ENCODE measurements at places on chromosomes 11 and 22. TPM values are rescaled to one million over a fixed set of nuclear protein-coding genes. Genes with fewer than 3 reads are reported as not detected.

The MIOX gene
- total RNA-seq: 0.39 TPM

The MCAM gene
- 17.4 TPM for total RNA-seq

The ZFTA gene
- total RNA-seq: 14.7 TPM

The GAL3ST3 gene
- not detected for total RNA-seq

- H3K36me3 ChIP-seq: no peaks in the 10 kb centered on the region
- H3K4me1 ChIP-seq: 0 out of 2 replicates have a peak, but pooled peaks cover 3% of the 10 kb centered on the region
- H3K27me3 ChIP-seq: no peaks in the 10 kb centered on the region
- DNase-seq: no peak
- no peak overlapping the region for H3K4me3 ChIP-seq
- H3K27ac ChIP-seq: no peak overlapping the region
Observed at GRCh38 chr11:67178878-67179277, 59.8 kb downstream of the KDM2A start.

DNA sequence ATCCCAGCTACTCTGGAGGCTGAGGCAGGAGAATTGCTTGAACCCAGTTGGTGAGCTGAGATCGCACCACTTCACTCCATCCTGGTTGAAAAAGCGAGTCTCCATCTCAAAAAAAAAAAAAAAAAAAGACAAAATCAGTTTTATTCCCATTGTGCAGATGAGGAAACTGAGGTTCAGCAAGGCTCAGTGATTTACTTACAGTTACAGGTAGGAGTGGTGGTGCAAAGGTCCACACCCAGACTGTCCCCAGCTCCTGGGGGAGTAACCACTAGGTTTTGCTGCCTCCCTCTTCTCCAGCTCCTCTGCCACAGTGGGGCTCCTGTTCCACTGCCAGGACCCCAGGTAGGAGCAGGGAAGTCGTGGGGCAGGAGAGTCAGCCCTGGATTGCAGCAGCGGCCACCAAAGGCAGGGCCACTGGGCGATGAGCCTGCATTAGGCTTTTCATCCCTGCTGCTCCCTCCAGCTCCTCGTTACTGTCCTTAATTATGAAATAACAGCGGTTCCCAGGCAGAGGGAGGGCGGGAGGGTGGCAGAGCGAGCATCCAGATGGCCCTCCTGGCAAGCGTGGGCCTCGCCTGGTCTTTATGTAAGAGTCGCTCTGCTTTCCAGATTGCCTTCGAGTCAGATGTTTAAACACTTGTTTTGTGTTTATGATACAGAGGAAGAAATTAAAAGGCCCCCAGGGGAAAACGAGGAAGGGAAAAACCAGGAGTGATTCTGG, 15.5 kb upstream of the RASD2 start:
- DNase-seq: no peak
- no peaks in the 10 kb centered on the region for H3K4me1 ChIP-seq

- H3K4me1 ChIP-seq: no peaks in the 10 kb centered on the region
- peaks cover 22% of the 10 kb centered on the region for H3K27me3 ChIP-seq
- no peak for DNase-seq
- no peak overlapping the region for H3K27ac ChIP-seq
- H3K36me3 ChIP-seq: no peaks in the 10 kb centered on the region
- no peak overlapping the region for H3K4me3 ChIP-seq
Observed at GRCh38 chr11:75204012-75204674, 36.4 kb upstream of the TPBGL start.

The CACNA1I gene
- 0.15 TPM for total RNA-seq

DNA sequence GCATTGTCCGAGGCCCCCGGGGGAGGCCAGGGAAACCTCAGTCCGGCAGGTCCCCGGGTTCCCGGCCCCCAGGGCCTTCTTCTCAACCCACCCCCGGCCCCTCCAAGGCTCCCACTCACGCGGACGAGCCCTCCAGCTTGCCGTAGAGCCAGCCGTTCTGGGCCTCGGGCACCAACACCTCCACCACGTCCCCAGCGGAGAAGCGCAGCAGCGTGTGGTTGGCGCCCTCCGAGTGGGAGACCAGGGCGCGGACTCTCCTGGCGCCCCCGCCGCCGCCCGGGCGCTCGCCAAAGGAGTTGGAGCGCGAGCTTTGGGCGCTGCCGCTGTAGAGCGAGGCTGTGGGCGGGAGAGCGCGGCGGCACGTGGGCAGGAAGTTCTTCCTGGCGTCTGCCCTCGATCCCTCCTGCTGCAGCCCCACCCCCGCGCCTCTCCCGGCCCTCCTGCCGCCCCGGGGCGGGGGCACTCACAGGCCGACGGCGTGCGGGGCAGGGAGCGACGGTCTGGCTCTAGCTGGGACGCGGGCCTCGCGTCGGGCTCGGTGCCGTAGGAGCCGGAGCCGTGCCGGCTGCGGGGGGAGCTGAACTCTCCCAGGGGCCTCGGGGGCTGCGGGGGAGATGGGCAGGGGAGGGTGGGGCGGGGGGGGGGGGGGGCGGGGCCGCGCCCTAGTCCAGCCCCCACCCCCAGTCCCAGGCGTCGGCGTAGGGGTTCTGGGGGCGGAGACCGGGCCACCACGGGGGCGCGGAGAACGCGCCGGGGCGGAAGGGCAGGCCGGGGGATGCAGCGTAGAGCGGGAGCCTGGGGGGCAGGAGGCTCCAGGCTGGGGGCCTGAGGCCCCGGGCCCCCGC, 4.9 kb upstream of the SLC16A8 start:
- H3K4me3 ChIP-seq: no peak overlapping the region
- peaks cover 4% of the 10 kb centered on the region for H3K4me1 ChIP-seq
- H3K36me3 ChIP-seq: no peaks in the 10 kb centered on the region
- H3K27me3 ChIP-seq: no peaks in the 10 kb centered on the region
- DNase-seq: no peak

The C11orf87 gene
- total RNA-seq: 0.05 TPM

The BTG4 gene
- not detected for total RNA-seq

DNA sequence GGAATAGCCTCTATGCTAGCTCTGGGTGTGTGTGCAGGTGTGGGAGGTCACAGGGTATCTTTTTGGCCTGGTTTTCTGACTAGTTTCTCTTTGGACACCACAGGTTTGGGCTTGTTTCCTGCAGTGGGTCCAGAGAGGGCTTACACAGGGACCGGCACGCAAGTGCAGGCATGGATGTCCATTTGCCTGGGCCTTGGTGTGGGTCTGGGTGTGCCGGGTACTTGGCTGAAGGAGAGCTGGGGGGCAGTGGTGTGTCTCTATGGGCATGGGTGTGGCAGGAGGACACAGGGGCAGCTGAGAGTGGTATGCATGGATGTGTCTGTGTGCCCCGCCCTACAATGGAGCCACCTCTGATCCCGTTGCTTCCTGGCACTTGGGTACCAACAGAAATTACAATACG, 7.5 kb upstream of the KCNJ11 start:
- no peak overlapping the region for H3K27ac ChIP-seq
- H3K4me1 ChIP-seq: peaks cover 7% of the 10 kb centered on the region
- DNase-seq: no peak
- H3K4me3 ChIP-seq: no peak overlapping the region
- no peaks in the 10 kb centered on the region for H3K36me3 ChIP-seq

DNA sequence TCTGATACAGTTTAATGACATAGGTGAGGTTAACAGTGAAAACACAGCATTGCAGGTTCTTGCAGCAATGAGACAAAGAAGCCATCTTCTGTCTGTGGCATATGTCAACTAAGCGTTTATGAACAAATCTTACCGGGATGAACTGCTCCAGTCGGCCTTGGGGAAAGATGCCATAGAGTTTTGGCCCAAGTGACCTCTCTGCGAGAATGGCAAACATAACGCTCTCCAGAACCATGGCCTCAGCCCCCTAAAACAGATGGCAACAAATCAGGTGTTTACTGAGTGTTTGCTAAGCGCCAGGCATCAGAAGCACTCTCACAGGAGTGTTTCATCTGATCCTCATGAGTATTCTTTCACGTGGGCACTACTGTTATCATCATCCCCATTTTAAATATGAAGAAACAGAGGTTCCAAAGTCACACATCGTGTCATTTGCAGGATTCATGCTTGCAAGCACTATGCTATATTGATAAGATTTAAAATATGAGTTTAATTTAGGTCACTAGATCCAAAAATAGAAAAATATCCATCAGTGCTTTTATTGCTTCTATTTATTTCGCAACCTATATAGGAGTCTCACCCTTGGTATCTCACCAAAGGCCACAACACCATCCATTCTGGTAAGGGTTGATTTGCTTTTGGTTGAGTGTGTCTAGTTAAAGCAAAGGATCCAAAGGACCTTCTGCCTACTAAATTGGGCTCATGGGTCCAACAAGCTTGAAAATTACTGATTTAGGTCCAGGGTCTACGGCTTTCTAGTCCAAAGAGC, 35.9 kb downstream of the TCIRG1 start:
- H3K27ac ChIP-seq: no peak overlapping the region
- no peaks in the 10 kb centered on the region for H3K27me3 ChIP-seq
- H3K4me3 ChIP-seq: no peak overlapping the region
- peaks cover 26% of the 10 kb centered on the region for H3K36me3 ChIP-seq

DNA sequence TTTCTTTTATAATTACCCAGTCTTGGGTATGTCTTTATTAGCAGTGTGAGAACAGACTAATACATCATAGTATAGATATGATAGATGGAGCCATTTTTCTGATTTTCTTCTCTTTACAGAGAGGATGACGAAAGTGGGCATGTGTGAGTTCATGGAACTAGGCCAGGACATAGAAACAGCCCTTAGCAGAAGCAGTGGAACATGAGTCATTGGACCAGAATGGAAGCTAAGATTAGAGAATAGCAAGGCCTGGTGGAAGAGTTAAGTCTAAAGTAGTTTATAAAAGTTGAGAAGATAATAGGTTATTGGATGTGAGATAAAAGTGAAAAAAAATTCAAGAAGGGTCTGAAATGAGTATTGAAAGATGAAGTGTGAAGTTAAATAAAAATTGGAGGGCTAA, 97.0 kb upstream of the MPPED2 start:
- no peak for DNase-seq
- H3K4me3 ChIP-seq: no peak overlapping the region
- no peaks in the 10 kb centered on the region for H3K4me1 ChIP-seq
- no peak overlapping the region for H3K27ac ChIP-seq
- H3K27me3 ChIP-seq: no peaks in the 10 kb centered on the region
- no peaks in the 10 kb centered on the region for H3K36me3 ChIP-seq

GRCh38 chr11:3232956-3233355, 739 bp upstream of the MRGPRE start:
- H3K36me3 ChIP-seq: no peaks in the 10 kb centered on the region
- H3K27ac ChIP-seq: no peak overlapping the region

DNA sequence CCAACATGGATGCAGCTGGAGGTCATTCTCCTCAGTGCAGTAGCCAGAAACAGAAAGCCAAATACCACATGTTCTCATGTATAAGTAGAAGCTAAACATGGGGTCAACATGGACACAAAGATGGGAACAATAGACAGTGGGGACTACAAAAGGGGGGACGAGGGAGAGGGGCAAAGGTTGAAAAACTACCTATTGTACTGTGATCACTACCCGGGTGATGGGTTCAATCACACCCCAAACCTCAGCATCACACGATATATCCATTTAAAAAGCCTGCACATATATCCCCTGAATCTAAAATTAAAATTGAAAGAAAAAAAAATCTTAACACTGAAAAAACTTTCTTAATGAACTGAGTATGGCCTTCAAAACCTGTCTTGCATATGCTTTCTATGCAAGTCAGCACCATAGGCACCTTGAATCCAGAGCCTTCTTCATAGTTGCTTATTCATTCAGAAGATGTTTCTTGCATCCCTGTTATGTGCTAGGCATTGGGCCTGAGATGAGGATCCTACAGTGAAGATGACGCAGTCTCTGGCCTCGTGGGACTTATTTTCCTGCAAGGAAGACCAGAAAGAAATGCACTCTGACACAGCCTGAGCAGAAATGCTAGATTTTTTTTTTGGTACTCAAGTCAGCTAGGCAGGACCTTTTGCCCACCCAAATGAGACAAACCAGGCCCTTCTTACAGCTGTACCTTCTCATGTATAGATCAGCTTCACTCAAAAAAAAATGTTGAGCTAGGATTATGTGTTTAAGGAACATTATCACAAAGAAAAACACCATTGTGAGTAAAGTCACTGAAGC, 21.0 kb downstream of the NNMT start:
- peaks cover 28% of the 10 kb centered on the region for H3K27me3 ChIP-seq
- no peak overlapping the region for H3K4me3 ChIP-seq
- DNase-seq: no peak
- H3K27ac ChIP-seq: no peak overlapping the region

- H3K4me1 ChIP-seq: no peaks in the 10 kb centered on the region
- no peaks in the 10 kb centered on the region for H3K27me3 ChIP-seq
- H3K4me3 ChIP-seq: no peak overlapping the region
- DNase-seq: no peak
- no peaks in the 10 kb centered on the region for H3K36me3 ChIP-seq
- H3K27ac ChIP-seq: no peak overlapping the region
Observed at GRCh38 chr11:23577296-23577695, 717.0 kb upstream of the CCDC179 start.

- DNase-seq: no peak
- H3K4me1 ChIP-seq: no peaks in the 10 kb centered on the region
- no peak overlapping the region for H3K27ac ChIP-seq
Observed at GRCh38 chr11:25970726-25971508, 361.0 kb upstream of the ANO3 start.

DNA sequence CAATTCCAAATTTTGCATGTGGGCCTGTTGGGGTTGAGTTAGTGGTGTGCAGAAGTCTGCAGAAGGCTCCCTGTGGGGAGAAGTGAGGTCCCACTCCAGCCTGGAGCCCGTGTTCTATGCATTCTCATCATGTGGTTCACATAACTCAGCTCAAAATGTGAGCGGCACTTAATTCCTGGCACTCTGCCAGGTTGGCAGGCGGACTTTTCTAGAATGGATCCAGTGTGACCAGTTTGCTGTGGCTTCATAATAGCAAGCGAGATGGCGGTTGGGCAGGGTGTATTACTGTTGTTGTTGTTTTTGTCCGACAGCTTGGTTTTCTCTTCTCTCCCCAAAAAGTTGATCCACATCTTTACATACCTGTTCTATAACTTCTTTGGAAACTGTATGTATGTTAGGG, 146.8 kb upstream of the TTC12 start:
- no peak overlapping the region for H3K4me3 ChIP-seq
- H3K36me3 ChIP-seq: no peaks in the 10 kb centered on the region
- no peak for DNase-seq

The GPR83 gene
- 0.39 TPM for total RNA-seq

GRCh38 chr11:68214173-68215086, 1.3 kb upstream of the KMT5B start:
- no peaks in the 10 kb centered on the region for H3K27me3 ChIP-seq
- H3K4me1 ChIP-seq: peaks cover 32% of the 10 kb centered on the region
- peak overlapping the region; percentile 99 for H3K27ac ChIP-seq
- peak overlapping the region; percentile 58 for H3K4me3 ChIP-seq

DNA sequence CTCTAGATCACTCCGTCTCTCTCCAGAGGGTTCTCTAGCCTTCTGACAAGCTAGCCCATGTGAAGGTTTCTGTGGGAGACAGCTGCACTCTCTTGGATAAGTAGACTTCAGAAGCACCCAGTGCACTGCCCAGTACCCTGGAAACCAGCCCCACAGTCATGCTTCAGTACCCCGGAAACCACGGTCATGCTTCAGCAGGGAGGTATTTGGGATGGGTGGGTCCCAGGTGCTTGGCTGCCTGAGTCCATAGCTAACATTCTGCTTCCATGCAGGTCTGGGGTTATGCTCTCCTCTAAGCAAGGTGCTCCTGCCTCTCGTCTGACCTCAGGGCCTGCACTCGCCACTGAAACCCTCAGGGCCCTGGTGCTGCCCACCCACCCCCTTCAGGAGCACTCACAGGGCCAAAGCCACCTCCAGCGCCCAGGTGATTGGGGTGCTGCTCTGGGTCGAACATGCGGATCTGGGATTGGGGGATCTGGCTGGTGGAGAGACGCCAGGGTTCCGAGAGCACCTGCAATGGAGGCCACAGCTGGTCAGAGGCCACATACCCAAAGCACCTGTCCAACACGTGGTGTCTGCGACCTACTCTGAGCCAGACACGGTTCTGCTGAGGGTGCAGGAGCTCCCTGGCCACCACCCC, 7.3 kb upstream of the SYCE3 start:
- peaks cover 5% of the 10 kb centered on the region for H3K36me3 ChIP-seq
- H3K27ac ChIP-seq: no peak overlapping the region
- no peaks in the 10 kb centered on the region for H3K4me1 ChIP-seq
- H3K27me3 ChIP-seq: no peaks in the 10 kb centered on the region
